GDM1 (cell line): ENCODE measurements at places on chromosomes 5 and 9.

DNA sequence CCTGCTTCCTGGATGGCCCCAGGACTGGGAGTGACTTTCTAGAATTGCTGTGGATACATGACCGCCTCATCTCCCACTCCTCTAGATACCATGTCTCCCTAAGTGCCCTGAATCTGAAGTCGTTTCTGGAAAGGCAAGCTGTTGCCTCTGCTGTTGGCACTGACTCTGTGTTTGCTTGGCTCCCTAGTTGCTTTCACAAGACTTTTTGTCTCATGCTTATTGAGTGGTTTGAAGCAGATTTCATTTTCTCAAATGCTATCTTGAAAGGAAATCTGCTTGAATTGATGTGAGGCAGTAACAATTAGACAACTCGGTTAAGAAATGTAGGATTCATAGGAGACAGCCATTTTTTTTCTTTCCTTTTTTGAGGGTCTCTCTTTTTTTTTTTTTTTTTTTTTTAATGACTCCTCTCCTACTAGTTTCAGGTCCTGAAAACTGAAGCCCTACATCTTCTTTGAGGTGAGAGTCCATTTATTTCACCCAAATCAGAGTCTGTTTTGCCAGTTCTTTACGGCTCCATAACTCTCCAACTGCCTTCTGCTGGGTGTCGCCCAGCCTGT is 65.9 kb downstream of the PRDM6 start:
- no peak for DNase-seq

- no peak for DNase-seq
Observed at GRCh38 chr5:60538955-60539866, 160.8 kb downstream of the DEPDC1B start.

GRCh38 chr9:122131401-122132001 is 28.1 kb downstream of the NDUFA8 start:
- no peak for DNase-seq

DNA sequence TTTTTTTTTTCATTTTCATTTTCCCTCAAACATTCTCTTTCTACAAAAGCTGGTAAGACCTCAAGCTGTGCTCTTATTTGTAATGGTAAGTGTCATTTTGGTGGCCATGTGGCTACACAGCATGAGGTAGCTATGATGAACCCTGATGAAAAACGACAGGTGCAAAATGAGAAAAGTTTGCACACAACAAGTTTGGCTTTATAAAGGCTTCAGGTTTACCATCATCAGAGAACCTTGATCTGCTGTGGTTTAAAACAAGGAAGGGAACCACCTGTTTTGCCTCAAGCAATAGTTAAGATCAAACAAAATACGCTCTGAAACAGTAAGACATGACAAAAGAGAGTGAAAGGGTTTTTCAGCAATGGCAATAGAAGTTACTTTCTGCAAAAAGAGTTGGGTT is 1124.6 kb upstream of the ACO1 start:
- DNase-seq = no peak
